ENCODE measurements at places on chromosomes 11 and 22.

- no peak for DNase-seq
Observed at GRCh38 chr22:49402169-49402568, 425.5 kb downstream of the BRD1 start.

GRCh38 chr11:47257517-47258316 is at the start of gene NR1H3:
Gene NR1H3 (plus strand): TSS chr11:47257996. CDS start chr11:47259217, 1,221 bp downstream.
- DNase-seq: no peak

DNA sequence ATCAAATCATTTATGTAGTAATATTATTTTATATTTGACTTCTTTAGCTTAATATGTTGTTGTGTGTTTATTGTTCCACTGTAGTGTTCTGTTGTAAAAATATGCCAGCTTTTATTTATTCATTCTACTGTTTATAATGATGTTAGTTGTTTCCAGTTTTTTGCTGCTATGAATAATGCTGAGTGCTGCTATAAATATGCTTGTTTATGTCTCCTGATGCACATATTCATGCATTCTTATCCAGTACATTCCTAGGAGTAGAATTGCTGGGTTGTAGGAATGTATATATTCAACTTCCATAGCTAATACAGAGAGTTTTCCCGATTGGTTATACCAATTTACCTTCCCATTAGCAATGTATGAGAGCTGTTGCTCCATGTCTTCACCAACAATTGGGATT is 33.5 kb upstream of the RAB30 start:
- no peak for DNase-seq

DNA sequence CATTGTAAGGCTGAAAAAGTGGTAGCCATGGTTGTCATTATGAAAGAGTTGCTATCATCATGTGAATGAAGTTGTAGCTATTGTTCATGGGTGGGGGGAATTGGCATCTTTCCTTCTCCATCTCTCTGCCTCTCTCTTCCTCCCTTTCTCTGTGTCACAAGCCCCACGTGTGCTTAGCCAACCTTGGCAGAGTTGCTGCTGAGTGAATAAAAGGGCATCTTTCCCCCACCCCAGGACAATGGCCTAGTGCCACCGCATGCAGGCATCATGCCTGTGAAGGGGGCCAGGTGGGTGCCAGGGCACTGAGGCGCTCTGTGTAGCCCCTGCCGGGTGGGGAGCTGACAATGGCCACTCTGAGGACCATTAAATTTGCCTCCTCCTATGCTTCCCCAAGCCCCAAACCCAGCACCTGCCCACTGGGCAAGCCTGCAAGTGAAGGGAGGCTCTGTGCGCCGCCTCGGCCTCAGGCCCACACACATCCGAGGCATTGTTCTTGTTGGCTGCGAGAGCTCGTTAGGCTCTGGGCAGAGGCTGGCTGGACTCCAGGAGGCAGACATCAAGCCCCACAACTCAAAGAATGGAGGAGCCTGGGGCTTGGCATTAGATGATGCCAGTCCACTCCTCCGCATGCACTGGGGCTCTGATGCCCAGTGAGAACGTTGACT is 103.9 kb downstream of the SEZ6L start:
- no peak for DNase-seq

GRCh38 chr11:69051381-69052342 is 2.9 kb downstream of the TPCN2 start:
- no peak for DNase-seq

- DNase-seq: peak; percentile 17
Observed at GRCh38 chr11:33402066-33402465, 144.9 kb downstream of the HIPK3 start.

- DNase-seq: no peak
Observed at GRCh38 chr11:131909426-131910177, 539.2 kb downstream of the NTM start.

GRCh38 chr11:109435121-109435742 is 13.2 kb downstream of the C11orf87 start:
- DNase-seq: no peak

GRCh38 chr11:19577391-19577975 is 135.2 kb upstream of the NAV2 start:
- no peak for DNase-seq

DNA sequence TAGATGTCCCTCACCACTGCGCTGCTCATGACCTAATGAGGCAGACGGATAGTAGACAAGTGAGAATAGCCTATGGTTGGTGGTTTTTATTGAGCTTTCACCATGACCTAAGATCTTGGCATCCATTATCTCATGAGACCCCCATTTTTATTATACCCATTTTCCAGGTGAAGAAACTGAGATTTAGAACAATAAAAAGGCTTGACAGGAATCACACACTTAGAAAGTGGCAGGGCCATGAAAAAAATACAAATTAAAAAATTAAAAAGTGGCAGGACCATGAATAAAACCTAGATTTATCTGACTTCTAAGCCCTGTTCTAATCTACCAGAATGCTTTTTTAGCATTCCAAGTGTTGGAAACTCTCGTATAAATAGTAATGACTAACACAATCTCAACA is 1.1 kb downstream of the LRRC55 start:
- no peak for DNase-seq

- no peak for DNase-seq
Observed at GRCh38 chr11:3134218-3134621, 30.9 kb downstream of the OSBPL5 start.

Measured in NCI-H510A treated with DMSO at 0.1 percent for 48 hours (cell line).